ENCODE measurements at places on chromosomes 1 and 21. TPM values are rescaled to one million over a fixed set of nuclear protein-coding genes. Genes with fewer than 3 reads are reported as not detected.

Gene FAM177B
- 3.3 TPM for total RNA-seq

Gene LCE1E
- not detected for total RNA-seq

Gene SPATA45
- total RNA-seq = not detected

Gene BGLAP
- total RNA-seq = 5.2 TPM

Gene PDE4B
- total RNA-seq = 46.3 TPM

Gene TAL1
- total RNA-seq = 0.58 TPM

Gene RIPPLY3
- not detected for total RNA-seq

Gene CHAF1B
- 2.1 TPM for total RNA-seq

Gene UBL4B
- not detected for total RNA-seq

Gene SPRR4
- total RNA-seq = not detected

Gene SF3B4
- 45.3 TPM for total RNA-seq

Gene OR2L2
- total RNA-seq = 0.35 TPM

Gene C1orf185
- not detected for total RNA-seq

Gene PGLYRP4
- total RNA-seq = not detected

Gene GSTM3
- total RNA-seq = 10.3 TPM

Gene SEC22B
- total RNA-seq = 31.2 TPM

Gene ACTL8
- not detected for total RNA-seq

Gene CFAP107
- not detected for total RNA-seq

Gene LIN28A
- not detected for total RNA-seq

Gene RHD
- not detected for total RNA-seq

Gene ORC1
- total RNA-seq = 2.1 TPM

Gene GUK1
- 201 TPM for total RNA-seq

Data from T-cell (primary cell).